ENCODE measurements at places on chromosomes 2 and 18.

DNA sequence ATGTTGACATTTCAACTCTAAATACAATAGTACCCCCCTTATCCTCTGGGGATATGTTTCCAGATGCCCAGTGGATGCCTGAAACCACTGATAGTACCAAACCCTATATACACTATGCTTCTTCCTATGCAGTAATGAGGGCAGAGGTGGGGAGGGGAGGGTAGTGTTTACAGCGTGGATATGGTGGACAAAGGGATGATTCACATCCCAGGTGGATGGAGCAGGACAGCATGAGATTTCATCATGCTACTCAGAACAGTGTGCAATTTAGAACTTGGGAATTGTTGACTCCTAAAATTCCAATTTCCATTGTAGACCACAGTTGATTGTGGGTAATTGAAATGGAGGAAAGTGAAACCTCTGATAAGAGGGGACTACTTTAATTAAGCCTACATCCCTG is 75.4 kb downstream of the TSN start:
- DNase-seq = no peak

- no peak for DNase-seq
Measured at GRCh38 chr2:118464046-118464445, 375.8 kb downstream of the INSIG2 start.

DNA sequence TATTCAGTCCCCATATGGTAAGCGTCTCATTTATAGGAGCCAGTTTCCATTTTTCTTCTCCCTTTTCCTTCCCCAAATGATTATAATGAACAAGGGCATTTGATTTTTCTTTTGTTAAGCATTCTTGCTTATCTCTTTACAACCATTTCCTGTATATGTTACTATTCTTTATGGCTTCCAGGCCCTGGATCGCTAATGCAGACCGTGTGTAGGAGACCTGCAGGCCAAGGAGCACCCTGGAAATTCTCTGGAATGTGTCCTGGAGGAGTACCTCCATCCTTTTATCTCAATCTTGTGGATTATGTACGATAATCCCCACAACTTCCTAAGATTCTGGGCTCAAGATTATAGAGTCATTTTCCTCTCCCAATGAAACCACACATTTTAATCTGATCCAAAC is 439.6 kb upstream of the MMADHC start:
- DNase-seq = no peak

- DNase-seq = no peak
Measured at GRCh38 chr2:72173640-72174321, 26.1 kb upstream of the CYP26B1 start.

DNA sequence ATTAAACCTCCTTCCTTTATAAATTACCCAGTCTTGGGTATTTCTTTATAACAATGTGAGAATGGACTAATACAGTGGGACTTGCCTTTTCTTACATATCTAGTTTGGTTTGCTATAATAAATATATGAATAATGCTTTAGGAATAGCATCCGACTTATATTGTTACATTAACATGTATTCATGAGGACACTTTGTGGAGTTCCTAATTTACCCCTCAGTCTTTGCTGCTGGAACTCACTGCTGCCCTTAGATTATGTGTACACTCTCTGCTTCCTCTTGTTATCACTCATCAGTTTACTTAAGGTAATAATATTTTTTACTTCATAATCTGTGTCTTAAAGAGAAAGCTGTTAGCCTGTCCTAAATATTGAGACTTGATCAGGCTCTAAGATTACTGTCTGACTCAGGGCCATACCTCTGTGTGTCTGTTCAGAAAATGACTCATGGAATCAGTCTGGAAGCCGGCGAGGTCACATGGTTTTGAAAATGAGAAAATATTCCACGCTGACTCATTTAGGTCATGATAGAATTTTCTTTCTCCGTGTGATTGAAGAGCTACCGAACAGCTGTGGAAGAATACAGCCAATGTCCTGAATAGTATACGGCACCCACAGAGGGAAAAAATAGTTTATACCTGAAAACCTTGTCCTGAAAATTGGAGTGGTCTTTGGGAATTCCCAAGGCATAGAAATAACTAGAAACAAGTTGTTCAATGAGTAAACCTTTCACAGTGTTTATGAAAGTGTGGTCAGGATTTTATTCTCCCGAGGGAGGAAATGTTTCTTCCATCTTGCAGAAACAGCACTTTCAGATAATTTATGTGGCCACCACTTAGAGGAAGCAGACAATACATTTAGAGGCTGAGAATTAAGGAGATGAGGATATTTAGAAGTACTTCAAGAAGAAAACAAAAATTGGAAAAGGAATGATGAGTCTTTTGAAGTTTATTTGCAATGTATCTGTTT is 156.4 kb downstream of the DSEL start:
- no peak for DNase-seq

- DNase-seq = no peak
Measured at GRCh38 chr2:136034629-136035028, 49.2 kb upstream of the DARS1 start.

DNA sequence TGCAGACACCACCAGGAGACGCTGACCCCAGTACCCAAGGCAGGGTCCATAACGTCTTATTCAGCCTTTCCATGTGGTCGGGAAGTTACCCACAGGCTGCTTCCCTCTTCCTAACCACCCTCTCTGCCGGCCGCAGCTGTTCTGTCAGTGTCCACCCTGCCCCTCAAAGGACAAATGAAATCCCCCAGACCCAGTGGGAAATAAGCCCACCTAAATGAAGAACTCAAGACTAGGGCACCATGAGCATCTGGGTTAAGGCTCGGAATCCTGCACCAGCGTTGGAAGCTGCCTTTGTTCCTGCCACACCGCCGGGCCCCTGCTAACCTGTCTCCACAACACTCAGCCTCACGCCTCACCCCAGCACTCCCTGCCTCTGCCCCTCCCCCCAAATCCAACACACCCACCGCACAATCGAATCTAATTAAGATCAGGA is 21.7 kb downstream of the BCL11A start:
- DNase-seq = no peak

DNA sequence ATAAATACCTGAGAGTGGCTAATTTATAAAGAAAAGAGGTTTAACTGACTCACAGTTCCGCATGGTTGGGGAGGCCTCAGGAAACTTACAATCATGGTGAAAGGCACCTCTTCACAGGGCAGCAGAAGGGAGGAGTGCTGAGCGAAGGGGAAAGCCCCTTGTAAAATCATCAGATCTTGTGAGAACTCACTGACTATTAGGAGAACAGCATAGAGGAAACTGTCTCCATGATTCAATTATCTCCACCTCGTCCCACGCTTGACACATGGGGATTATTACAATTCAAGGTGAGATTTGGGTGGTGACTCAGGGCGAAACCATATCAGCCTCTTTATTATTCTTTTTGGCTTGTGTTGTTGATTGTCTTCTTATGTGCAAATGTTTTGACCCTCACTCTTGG is 76.2 kb downstream of the WDR7 start:
- DNase-seq = no peak

DNA sequence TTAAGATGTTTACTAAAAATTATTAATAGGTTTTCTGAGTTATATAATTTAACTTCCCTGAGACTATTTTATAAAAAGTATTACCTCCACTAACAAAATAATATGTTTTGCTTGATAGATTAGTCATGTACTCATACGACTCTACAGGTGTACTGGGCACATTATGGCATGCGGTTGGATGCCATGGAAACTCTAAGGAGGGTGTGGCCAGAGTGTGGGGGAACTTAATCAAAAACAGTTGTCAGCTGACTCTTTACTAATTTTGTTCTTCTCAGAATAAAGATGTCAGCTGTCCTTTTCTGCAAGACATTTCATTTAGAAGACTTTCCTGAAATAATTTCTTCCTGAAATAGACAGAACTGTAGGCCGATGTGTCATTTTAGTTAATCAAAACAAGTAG is 228.3 kb upstream of the SIX3 start:
- DNase-seq = no peak

DNA sequence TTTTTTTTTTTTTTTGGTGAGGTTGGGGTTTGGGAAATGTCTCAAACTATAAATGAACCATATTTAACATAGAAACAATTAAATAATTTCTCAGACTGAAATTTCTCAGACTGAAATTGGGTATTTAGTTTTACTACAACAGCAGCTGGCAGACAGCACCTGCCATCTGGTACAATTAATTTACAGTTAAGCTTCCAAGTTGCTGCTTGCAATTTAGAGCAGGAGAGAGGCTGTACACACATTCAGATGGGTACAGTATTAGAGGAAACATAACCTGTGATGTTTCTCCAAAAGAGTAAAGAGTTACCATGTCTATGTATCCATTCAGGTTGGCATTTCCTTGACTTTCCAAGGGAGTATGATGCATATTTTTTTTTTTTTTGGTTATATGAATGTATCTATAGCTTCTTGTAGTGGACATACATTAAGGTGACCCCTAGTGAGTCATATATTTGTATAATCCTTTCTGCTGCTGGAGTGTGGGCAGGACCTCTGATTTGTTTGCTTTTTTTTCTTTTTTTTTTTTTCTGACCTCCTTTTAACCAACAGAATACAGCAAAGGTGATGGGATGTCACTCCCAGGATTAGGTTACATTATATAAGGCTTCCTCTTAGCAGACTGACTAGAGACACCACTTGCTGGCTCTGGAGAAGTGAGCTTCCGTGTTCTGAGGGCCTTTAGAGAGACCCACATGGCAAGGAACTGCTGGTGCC is 201.7 kb downstream of the PTH2R start:
- no peak for DNase-seq

GRCh38 chr2:161995553-161996016 is 78.4 kb downstream of the DPP4 start:
- DNase-seq = no peak

DNA sequence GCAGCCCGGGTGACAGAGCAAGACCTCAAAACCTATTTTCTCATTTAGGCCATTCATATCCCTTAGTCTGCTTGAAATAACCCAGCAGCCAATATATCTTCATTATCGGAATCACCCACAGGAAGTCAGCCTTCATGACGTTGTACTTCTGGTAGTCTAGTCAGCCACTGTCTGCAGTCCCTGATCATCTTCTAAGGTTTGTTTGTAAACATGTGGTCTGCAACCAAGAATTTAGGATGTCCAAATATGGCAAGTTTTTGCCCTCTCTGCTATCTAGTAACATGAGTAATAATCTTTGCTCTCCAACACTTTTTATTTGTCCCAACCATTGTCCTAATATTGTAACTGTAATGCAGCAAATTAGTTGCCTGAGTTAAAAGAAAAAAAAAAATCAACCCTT is 92.5 kb downstream of the PRPF40A start:
- no peak for DNase-seq

- DNase-seq = no peak
Measured at GRCh38 chr18:78722386-78722785, 257.2 kb upstream of the SALL3 start.

DNA sequence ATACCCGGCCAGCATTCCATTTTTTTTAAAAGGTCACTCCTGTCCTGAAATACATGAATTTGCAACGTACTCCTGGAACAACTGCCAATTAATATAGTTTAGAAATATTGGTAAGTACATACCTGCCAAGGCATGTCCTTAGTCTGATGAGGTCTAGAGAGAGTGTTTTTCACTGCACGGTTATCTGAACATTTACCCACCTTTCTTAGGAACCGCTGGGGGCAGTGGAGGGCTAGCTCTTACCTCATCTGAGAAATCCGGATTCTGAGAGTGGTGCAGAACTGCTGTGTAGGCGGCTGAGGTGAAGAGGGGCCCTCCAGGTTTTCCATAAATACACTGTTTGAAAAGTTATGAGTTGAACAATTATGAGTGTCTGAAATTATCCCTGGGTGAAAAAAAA is 133.1 kb upstream of the CCDC195 start:
- DNase-seq = no peak

GRCh38 chr2:15911686-15912085 is 28.7 kb upstream of the MYCN start:
- DNase-seq = no peak

Measured in NK-92 treated with Interleukin-12 subunit alpha and Interleukin-12 subunit beta, amount 100 ng/mL, for 24 hours (cell line).